ENCODE measurements at places on chromosomes 12 and 14.

GRCh38 chr12:109988274-109988673 lies 7.9 kb downstream of the GIT2 start:
- no peak for DNase-seq

- DNase-seq: no peak
Observed at GRCh38 chr14:67683842-67684241, 9.4 kb upstream of the VTI1B start.

- no peak for DNase-seq
Observed at GRCh38 chr14:101839661-101840060, 78.2 kb downstream of the PPP2R5C start.

- DNase-seq: no peak
Observed at GRCh38 chr14:50728836-50729235, 60.7 kb upstream of the SAV1 start.

DNA sequence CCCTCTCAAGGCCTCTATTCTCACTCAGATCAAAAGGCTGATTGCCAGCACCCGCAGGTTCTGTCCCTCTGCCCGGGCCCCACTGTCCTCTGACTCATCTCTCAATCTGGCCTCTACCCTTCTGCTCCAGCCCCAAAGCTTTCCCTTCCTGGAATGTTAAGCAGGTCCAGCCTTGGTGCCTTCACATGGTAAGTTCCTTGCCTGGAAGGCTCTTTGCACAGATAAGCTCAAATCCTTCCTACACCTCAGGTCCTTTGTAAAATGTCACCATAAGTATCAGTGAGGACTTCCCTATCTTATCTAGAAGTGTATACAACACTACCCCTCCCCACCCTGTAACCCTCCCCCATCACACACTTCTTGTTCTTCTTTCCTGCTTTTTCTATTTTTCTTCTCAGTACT lies 22.2 kb downstream of the LPCAT3 start:
- DNase-seq: no peak

DNA sequence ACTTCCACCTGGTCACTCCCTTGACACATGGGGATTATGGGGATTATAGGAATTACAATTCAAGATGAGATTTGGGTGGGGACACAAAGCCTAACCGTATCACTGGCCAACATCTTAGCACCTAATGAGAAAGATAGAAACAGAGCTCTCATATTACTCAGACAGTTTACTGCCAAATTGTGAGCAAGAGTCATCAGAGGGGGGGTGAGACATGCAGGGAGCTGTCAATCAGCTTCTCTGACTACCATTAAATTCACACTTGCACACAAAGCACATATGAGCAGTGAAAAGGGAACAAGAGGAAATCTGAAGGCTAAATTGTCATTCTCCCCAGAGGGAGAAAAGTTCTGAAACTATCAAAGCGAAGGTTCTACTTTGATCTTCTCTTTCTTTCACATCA lies 78.1 kb upstream of the GRIN2B start:
- DNase-seq: no peak

- no peak for DNase-seq
Observed at GRCh38 chr12:65125247-65125646, 4.1 kb upstream of the WIF1 start.

DNA sequence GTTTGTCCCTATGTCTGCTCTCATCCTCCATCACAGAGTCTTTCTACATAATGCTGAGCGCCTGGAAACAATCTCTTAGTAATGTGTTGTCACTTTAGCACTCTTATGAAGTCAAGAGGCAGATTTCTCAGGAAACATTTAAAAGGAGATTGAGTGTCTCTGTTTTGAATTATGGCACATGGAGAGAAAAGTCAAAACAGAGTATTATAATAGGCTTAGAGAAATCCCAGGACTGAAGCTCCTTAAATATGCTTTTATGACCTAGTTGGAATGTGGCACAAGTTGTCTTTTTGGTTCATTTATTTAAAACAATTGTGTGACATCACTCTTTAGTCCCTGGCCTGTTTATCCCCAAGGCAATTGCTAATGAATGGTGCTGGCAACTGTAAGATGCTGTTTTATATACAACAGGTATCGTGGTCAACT lies 117.8 kb upstream of the HIF1A start:
- no peak for DNase-seq

DNA sequence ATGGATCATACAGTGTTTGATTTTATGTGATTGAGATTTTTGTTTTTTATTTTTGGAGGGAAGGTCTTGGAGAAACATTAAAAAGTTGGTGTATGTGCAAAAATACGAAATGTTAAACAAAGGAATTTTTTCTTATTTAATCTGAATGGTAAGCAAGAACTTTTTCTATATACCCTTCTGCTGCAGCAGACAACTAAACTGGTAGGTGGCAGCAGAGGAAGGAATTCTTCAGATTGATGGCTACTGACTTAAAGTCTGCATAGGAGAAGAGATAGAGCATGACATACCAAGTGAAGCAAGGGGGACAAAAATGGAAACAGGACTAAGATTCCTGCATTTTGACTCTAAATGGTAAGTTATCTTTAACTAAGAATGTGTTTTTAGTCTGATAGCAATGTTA lies 42.0 kb upstream of the A2ML1 start:
- no peak for DNase-seq

GRCh38 chr14:78083837-78084236 lies 86.3 kb upstream of the NRXN3 start:
- no peak for DNase-seq

DNA sequence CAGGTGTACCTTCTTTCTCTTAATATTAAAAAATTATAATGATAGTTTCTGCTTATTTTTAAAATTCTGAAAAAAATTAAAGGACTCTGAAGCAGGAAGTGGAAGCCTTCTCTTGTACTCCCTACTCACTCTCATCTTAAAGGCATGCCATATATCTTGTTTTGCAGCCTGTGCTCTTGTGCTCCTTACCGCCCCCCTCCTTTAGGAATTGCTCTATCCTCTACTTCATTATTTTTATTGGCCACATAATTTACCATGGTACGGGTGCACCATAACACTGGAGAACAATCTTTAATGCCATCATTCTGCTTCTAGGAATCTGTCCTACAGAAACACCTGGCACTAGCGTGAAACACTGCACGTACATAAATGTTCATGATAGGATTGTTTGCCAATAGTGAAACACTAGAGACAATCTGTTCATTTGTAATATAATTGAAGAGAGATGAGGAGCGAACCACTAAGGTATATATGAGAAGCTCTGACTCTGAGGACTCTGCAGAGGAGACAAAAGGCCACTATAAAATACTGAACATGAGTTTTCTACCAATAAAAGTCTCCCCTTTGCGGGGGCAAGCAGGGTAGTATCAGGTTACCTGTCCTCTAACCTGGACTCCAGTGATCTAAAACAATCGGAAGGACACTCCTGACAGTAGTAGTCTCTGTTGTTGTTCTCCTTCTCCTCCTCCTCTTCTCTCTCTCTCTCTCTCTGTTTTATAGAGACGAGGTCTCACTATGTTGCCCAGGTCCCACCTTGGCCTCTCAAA lies 6.3 kb upstream of the NYNRIN start:
- no peak for DNase-seq

GRCh38 chr14:75484711-75485429 lies 37.4 kb upstream of the BATF start:
- DNase-seq: no peak

- no peak for DNase-seq
Observed at GRCh38 chr12:989751-990660, 1.0 kb upstream of the ERC1 start.

- peak; percentile 47 for DNase-seq
Observed at GRCh38 chr14:68476212-68477109, 316.4 kb downstream of the ZFP36L1 start.

- DNase-seq: no peak
Observed at GRCh38 chr12:56723889-56724700, 1.0 kb downstream of the NACA start.

DNA sequence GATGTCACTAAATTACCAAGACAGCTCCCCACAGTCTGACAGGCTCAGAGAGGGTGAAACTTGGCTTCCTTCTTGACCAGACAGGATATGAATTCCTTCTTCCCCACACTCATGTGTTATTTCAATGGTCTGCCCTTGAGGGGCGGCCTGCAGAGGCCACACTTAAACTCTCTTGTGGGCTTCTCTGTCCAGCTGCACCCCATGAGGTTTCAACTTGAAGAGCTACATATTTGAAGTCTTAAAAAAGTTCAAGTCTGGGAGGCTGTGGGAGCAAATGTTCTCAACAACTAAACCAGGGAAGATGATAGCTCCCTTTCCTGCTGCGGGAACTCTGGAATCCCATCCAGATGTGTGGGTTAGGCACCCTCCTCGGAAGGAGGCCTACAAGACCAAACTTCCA lies 98.3 kb downstream of the TTC7B start:
- no peak for DNase-seq

GRCh38 chr14:72686101-72686500 lies 207.8 kb downstream of the DPF3 start:
- DNase-seq: no peak

DNA sequence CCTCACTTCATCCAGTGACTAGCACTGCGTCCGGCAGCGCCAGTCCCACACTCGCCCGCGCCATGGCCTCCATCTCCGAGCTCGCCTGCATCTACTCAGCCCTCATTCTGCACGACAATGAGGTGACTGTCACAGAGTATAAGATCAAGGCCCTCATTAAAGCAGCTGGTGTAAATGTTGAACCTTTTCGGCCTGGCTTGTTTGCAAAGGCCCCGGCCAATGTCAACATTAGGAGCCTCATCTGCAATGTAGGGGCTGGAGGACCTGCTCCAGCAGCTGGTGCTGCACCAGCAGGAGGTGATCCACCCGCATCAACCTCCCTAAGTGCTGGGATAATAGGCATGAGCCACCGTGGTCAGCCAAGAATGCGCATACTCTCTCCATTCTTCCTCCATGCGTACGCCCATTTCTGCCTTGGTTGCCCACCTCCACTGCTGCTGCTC lies 59.9 kb downstream of the IRF2BPL start:
- no peak for DNase-seq

DNA sequence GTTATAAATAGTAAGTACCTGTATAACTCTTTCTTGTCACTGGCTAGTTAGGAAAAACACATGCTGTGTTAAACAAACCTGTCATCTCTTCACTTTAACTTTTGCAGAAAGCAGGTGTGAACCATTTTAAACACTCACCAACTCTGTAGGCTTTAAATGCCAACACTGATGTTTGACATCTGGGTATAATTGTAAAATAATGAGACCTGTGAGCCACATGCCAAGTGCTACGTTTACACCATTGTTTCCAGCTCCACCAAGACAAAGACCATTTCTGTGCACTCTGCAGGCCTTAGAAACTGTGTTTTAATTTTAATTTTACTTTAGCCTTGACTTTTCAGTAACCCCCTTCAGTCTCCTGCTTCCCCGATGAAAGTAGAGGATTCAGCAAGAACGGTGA lies 11.0 kb downstream of the TPH2 start:
- DNase-seq: no peak

DNA sequence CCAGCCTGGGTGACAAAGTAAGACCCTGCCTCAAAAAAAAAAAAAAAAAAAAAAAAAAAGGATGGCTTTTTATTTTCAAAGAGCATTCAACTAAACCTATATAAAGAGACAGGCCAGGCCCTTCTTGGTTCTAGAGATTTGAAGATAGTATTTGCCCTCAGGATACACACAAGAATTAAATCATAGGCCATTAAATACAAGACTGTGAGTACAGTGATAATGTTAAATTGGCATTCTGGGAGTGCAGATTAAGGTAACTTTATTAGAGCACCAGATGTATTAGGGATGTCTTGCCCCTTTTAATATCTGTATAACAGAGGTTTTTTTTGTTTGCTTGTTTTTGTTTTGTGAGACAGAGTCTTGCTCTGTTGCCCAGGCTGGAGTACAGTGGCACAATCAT lies 61.3 kb downstream of the ATF7IP start:
- DNase-seq: no peak

DNA sequence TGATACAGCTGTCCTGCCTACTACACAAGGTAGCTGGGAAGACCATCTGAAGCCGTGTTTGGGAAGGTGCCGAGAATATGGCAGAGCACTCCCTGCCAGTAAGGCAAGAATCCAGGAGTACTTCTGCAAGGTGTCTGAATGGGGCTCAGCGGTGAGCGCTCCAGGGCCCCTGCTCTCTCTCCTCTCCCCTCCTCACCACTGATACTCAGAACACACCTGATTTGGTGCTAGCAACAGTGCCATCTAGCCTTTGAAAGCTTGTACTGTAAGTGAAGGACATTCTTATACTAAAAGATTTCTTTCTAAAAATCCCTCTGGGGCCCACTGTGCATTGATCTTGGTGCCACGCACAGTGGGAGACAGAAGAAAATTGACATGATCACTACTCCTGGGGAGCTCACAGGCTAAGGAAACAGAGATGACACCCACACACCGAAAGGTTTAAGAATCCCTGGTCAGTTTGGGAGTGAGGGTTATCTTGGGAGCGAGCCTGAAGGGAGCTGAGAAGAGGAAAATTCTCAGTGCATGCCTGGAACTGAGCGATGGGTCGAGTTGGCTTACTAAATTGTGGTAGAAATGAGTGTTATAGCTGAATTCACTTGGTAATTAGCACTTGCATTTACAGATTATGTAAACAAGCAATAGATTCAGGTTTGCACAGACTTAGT lies 216.9 kb downstream of the NTF3 start:
- no peak for DNase-seq

DNA sequence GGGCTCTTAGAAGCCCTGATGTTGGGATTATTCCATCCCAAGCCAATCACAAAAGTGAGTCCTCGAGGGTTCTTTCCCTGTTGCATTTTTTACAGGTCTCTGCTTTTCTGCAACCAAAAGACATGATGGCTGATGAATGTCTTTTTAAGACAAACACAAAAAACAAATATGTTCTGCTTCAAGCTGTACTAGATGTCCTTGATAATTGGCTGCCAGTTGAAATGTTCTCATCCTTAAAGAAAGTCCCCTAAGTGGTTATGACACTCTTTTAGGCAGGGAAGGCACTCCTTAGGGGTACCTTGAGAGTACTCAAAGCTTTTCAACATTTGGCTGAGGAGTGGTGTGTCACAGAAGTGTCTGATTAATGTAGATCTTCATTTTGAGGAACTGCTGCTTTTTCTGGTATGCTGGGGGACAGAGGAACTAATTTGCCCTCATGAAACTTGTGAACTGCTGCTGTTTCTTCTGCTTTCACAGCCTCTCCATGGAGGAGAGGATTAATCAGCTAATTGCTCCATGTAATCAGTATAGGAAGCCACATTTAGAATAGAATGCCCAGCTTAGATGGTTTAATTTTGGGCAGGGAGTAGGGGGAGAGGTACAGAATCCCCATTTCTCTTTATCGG lies 22.8 kb upstream of the IGF1 start:
- no peak for DNase-seq

- DNase-seq: no peak
Observed at GRCh38 chr12:101992091-101992490, 69.7 kb downstream of the WASHC3 start.

DNA sequence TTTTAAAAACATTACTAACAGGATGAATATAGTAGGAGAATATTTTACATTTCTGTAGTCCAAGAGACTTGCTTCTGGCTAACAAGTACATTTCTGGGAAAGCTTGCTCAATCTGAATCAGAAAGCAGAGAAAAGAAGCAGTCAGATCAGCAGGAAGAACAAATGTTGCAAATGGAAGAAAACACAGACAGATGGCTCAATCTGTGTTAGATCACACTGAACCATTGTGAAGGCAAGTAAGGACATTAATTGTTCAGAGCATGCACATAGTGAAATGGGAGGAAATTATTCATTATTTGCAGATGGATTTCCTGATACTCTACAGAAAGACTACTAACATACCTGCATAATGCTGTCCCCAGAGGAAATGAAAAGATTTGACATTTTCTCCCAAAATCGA lies 65.2 kb upstream of the CNOT2 start:
- DNase-seq: no peak

- DNase-seq: no peak
Observed at GRCh38 chr12:64057706-64058105, 164.4 kb downstream of the KICS2 start.

GRCh38 chr14:82710267-82710841 lies 1176.7 kb upstream of the SEL1L start:
- DNase-seq: no peak

- DNase-seq: no peak
Observed at GRCh38 chr12:119181202-119181601, 2.5 kb downstream of the HSPB8 start.

All from memory B cell (primary cell).